H9 (cell line): ENCODE measurements at places on chromosomes 11 and 22.

- DNase-seq = no peak
Measured at GRCh38 chr11:12990162-12990480, 19.0 kb upstream of the RASSF10 start.

- no peak for DNase-seq
Measured at GRCh38 chr11:118448294-118448693, 12.0 kb downstream of the KMT2A start.

GRCh38 chr11:91433284-91434010 lies 791.2 kb upstream of the FAT3 start:
- DNase-seq = no peak

GRCh38 chr11:71971680-71972079 lies 27.0 kb upstream of the IL18BP start:
- no peak for DNase-seq

- DNase-seq = no peak
Measured at GRCh38 chr22:49815641-49816091, 12.0 kb downstream of the BRD1 start.
